ENCODE measurements at places on chromosomes 12 and 14.

- DNase-seq = no peak
These were observed 170.6 kb upstream of the MDGA2 start for GRCh38 chr14:47846008-47846407.

GRCh38 chr12:110279566-110280375, 1.3 kb upstream of the ATP2A2 start:
- no peak for DNase-seq

- DNase-seq = no peak
These were observed 35.4 kb downstream of the RAD52 start for GRCh38 chr12:913919-914698.

GRCh38 chr12:51520576-51521325, 70.3 kb upstream of the SCN8A start:
- DNase-seq = no peak

DNA sequence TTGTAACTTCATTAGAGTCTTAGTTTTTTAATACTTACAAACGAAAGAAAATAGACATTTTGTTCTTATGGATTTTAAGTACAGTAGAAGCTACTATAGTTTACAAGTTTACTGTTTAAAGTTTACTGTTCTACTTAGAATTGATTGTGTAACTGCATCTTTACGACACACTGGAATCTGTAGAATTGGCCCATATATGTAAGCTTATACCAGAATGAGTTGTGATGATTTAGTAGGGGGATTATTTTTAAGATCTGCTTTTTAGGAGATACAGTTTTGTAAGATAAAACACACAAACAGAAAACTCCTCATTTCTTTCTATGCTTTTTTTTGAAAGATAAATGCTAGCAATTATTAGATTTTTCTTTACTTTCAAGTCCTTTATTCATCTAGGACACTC, 30.2 kb upstream of the NAV3 start:
- no peak for DNase-seq

DNA sequence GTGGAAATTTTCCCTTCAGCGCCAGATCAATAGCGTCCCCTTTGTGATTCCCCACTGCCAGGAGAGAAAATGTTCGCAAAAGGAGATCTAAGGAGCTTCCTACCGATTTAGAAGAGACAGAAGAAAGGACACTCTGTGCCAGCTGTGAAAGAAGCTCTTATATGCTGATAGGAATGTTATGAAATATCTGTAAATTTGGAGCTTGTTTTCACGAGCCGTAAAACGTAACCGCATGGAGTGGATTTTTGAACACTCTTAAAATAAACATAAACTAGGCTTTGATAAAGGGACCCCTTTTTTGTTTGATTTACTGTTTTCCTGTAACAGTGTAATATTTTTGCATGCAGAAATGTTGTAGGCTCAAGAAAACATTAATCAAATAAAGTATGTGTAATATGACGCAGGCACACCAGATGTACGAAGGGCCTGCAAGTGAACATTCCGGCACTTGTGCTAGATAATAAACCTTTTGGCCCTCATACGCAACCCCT, 346.8 kb downstream of the ETNK1 start:
- DNase-seq = no peak
